ENCODE measurements at places on chromosomes 2 and 18.

GRCh38 chr2:106931717-106932335 lies 45.9 kb upstream of the ST6GAL2 start:
- no peak for DNase-seq

- DNase-seq, result no peak
Observed at GRCh38 chr2:68293755-68294154, 26.0 kb downstream of the CNRIP1 start.

DNA sequence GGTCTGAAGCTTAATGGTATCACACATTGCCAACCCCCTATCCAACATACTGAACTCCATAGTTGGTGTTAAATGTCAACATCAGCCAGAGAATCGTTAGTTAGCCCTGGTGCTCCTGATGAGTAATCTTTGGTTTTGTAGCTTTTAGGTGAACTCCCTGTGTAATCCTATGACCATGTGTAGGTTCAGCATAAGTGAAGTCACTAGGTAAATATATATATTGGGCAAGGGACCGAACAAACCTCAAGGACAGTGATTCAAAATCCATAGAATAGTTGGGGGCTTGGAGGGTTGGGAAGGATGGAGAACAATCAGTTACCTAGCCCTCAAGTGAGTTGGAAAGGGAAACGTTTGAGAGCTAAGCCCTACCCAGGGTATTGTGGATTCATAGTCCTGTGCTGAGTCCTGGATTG lies 16.0 kb upstream of the AP1S3 start:
- DNase-seq, result no peak

GRCh38 chr2:175318542-175318941 lies 137.0 kb upstream of the ATP5MC3 start:
- DNase-seq, result no peak

GRCh38 chr2:119645173-119645855 lies 33.7 kb upstream of the TMEM177 start:
- DNase-seq, result no peak

DNA sequence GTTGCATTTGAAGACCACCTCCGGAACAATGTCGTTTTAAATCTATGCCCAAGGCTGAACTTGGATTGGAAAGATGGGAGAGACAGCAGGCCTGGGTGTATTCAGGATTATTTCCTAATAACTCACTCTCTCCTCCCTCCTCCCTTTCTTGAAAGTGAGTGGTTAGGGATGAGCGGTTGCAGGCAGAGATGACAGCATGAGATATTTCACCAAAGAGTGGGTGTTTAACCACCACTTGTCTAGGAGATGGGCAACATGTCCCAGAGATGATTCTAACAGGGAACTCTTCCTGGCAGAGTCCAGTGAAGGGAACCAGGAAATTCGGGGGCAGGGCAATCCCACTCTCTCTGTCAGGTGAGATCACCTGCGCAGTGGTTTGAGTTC lies 123.2 kb downstream of the KCTD1 start:
- no peak for DNase-seq

DNA sequence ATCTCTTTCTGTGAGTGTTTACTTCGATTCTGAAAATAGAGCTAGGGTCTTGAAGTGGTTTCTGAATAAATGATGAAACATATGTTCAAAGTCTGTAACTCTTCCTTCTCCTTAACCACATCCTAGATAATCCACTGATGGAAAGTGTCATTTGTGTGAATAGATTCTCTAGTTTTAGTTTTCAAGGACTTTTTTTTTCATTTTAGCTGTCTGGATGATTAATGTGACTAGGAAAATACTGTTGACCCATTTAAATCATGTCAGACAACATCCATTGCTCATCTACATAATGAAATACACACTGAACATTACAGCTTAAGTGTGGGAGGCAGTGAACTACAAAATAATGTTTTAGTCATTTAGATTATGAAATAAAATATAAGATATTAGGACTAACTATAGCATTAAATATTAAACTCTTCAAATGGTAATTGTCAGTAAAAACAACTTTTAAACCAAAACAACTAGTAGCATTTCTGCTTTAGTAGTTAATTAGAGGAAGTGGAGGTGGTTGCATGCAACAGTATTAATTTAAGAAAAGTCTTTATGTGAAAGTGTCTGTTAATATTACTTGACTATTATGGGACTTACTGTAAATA lies 39.1 kb upstream of the DLX1 start:
- no peak for DNase-seq

GRCh38 chr2:95029898-95030341 lies 4.4 kb downstream of the MAL start:
- DNase-seq, result no peak

DNA sequence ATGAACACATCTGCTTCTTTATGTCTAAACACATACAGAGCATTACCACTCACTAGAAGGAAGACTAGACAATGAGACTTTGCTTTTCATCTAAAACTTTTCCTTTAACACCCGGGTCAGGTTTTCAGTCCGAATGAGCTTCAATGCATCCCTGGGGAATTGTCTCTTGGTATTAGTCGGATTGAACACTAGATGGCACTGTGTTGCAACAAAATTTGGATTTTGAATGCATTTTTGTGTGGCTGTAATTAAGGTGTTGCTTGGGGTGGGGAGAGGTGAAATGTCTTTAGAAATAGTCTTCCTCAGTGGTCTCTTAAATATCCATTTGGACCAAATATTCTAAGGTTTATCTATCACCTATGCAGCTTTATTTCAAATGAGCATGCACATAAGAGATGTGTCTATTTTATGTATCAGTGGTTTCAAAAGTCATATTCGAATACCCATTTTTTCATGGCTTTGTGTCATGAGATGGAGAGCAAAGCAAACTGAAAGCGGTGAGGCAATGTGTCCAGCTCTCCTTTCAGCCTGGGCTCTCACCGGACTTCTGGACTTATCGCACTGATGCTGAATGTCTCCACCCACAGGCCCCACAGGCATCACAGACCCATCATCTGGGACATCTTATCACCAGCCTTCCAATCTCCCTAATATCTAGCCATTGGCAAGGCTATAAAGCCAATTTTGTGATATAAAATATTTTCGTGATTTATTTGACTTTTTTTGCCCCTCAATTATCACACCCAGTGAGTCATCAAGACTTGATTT lies 510.3 kb downstream of the RNF144A start:
- peak; percentile 59 for DNase-seq

- DNase-seq, result no peak
Observed at GRCh38 chr2:240192661-240193060, 52.2 kb upstream of the OTOS start.
